ENCODE measurements at places on chromosomes 11 and 22.

DNA sequence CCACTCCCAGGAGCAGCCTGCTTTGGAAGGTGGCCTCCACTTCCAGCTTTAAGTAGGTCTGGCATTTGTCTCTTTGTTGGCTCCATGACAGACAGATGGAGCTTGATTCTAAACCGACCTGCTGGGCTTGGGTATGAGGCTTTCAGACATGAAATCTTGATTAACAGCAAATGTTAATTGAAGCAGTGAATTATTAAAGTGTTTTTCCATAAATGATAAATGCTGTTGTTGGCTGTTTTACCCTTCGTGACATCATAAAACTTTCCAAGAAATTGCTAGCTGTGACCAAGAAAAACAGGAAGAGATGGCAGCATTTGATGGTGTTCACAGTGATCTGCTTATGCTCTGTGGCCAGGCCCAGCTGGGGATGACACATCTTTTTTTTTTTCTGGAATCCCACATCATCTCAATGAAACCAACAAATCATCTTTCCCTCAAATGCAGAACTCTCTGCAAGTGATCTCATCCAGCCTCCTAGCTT is 66.1 kb downstream of the RBMXL2 start:
- DNase-seq: no peak

- DNase-seq: no peak
These were observed 206.3 kb downstream of the SNX19 start for GRCh38 chr11:130710021-130710420.

DNA sequence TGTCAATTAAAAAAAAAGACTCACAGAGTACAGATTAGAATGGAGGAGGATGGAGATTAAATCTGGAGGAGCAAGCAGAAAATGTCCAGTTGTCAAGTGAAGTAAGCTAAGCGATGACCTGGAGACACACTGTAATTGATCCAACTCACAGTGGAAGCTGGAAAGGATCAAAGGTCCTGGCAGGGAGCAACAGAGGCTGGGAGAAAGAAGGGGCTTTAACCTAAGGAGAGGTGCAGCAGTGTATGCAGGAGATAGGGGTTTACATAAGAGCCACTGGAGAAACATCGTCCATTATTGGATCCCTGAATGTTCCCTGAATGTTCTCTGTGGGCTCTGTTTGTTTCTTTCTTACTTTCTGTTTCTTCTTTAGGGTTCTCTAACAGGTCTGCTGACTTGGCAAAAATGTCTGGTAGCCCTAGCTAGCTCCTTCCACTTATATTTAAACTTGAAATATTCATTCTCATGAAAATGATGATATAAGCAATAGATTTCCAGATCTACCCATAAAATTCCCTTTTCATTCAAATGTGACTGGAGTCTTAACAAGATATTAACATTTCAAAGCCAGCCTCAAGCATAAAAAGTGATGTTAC is 30.1 kb upstream of the CAT start:
- no peak for DNase-seq

- DNase-seq: no peak
These were observed 10.5 kb downstream of the CHST1 start for GRCh38 chr11:45655012-45655283.

- DNase-seq: no peak
These were observed 15.5 kb downstream of the DGCR8 start for GRCh38 chr22:20095521-20095920.

DNA sequence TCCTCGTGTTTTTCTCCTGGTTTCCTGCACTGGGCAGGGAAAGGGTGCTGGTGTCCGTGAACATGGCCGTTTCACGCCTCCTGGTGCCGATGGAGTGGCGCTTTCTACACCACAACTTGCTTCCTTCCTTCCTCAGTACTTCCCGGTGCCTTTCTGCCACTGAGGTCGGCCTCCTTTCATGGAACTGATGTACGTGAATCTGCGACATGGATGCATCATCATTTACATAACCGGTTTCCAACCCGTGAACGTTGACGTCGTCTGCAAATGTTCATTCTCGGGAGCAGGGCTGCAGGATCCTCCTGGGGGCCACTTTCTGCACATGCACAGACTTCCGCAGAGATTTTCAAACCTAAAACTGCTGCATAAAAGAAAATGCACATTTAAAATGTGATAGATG is 474.4 kb downstream of the BRD1 start:
- no peak for DNase-seq

DNA sequence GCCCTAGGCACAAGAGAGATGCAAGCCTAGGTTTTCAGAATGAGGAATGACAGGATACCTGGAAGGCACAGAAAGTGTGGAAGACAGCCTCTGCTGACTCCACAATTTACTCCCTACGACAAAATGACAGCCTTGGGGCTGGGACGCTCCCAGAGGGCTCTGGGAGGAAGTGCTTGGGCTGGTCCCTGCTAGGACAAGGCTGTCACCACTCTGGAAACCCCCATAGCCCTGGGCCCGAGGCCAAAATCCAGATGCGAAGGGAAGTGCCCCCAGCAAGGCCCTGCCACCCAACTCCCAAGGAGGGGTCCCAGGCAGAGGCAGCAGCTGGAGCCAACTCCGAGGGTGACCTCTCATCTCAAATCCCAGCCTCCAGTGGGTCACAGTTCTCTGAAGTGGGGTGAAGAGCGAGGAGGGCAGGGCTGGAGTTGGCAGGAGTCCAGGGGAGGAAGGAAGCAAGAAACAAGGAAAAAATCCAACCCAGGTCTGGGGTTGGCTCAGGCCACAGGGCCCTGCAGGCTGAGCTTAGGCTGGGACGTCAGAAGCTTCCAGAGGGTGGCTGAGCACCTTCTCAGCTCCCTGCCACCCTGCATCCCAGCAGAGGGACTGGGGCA is 6.3 kb upstream of the CDC42EP2 start:
- no peak for DNase-seq

- DNase-seq: no peak
These were observed 521.6 kb downstream of the BRD1 start for GRCh38 chr22:49305966-49306631.

DNA sequence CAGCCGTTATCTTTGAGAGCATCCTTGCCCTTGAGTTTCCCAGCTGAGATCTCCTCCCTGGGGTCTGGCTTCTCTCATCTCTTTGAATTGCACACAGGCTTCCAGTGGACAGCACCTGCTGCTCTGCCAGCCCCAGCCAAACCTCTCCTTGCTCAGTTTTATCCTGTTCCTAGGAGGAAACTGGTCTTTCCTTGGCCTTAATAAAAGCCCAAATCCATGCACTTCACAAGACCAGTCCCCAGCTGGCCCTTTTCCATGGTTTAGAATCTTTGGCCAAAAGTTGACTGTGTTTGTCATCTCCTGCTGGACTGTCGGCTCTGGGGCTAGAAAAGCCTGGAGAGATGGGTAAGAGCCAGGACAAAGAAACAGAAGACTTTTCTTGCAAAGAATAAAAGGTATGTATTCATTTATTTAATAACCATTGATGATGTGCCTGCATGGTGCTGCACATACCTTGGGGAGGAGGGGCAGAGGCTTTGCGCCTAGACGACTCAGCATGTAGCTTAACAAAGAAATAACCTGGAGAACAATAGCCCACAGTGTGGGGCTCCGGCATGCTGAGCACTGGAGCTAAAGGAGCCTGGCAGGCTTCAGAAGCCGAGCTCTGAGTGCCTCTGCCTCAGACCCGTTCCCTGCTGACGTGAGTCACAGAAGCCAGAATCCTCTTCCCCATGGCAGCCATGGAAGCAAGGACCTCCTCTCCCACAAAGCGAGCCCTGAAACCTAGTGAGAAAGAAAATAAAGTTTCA is 319.3 kb upstream of the B3GAT1 start:
- no peak for DNase-seq

DNA sequence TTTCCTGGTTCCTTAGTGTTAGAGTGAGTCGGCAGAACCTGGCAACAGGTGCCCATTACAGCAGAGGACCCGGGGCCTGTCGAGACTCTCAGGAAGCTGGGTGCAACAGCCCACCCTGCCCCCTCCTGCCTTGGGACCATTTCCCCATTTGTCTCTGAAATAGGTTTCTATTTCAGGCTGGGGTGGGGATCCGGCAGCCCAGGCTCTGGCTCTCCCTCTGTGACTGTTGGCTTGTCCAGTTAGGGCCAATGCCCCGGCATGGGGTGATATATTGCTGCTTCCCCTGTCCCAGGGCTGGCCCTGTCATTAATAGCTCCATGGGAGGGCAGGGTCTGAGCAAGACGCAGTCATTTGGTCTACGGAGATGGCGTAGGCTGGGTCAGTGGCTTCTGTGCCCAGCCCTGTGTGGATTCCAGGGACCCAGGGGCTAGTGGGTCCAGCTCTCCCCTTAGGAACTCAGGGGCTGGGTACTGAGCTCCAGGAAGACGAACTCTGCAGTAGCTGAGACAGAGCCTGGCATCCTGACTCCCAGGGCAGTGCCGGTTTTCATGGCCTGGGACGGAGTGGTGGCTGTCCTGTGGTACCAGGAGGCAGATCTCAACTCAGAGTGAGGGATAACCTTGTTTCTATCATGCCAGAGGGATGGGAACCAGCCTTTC is 2.7 kb downstream of the P2RY6 start:
- no peak for DNase-seq

DNA sequence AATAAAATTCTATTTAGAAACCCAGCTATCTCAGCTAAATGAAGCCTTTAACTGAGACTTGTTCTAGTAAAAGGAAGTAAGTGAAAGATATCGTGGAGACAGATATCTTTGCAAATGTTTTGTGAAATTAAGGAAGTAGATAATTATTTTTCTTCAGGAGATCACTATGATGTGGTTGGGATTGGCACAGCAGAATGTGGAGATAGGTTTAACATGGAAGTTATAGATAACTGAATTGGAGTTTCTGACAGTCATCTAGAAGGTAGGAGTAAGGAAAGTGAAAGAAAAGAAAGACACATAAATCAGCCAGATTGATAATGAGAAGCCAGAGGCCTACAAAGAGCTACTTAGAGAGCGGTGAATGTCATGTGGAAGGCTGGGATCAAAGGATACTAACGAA is 4.7 kb upstream of the CASP5 start:
- DNase-seq: peak; percentile 49

DNA sequence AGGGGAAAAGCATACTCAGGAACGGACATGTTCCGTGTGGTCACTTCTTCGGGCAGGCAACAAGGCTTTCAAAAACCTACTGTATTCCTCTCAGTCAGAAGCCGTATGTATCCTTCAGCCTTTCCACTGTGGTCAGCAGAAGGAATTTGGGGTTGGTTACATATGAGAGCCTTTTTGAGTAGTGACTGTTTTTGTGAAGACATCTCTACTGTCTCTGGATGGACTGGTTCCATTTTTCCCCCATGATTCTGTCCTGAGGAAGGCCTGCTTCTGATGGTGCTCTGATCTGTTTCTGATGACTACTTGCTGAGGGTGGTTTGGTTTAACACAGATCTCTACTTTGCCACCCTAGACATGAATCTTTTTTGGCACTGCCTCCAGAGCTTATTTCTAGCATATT is 63.7 kb upstream of the HORMAD2 start:
- DNase-seq: no peak

GRCh38 chr22:22748297-22748743 is 103.9 kb downstream of the GGTLC2 start:
- peak; percentile 23 for DNase-seq

GRCh38 chr11:64331569-64332371 is 8.2 kb upstream of the CCDC88B start:
- DNase-seq: peak; percentile 90

DNA sequence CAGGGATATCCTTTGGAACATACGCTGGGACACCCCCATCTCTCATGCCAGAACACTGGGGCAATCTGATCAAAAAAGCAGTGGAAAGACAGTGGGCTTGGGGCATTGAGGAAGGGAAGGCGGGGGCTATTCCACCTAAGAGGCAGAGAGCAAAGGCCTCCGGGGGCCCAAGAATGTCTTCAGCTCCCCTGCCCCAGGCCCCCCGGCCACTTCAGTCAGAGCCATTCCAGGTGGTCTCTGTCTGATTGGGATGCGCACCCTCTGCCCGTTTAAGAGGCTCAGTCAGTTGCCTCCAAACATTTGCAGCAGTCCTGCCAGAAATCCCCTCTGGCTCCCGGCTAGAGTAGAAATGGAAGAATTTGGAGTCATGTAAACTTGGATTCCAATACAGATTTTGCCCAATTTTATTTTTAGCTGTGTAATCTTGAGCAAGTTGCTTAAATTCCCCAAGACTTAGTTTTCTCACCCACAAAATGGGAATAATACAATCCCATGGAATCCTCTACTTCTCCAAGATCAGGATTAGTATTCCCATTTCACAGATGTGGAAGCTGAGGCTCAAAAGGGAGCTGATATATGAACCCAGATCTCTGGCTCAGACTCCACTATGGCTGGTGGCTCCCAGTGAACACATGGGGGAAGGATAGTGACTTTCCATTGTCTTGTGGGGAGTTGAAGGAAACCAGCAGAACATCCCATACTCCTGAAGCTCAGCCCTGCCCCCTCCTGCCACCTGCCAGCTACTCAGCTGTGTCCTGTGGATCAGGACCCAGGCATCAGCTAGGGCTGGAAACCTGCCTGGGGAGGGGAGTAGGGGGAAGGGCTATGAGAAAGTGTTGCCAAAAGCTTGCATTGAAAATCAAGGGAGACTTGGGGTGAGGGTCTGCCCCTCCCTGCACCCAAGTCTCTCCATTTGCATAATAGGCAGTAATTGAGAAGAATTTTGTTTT is 6.1 kb upstream of the WNT11 start:
- no peak for DNase-seq

DNA sequence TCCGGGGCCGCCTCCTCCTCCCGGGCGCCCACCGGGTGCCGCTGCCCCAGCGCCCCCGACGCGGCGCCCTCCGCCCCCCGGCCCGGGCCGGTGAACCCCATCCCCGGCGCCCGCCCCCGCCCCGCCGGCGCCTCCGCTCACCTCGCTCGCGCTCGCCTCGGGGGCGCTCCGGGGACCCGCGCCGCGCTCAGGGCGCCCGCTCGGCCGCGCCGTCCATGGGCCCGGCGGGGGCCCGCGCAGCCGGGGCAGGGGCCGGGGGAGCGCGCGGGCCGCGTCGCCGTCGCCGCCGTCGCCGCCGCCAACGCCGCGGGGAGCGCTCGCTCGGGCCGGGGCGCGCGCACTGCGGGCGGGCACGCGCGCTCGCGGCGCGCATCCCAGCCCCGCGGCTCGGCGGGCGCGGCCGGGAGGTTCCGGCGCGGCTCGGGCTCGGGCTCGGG is 293 bp downstream of the DUSP8 start:
- no peak for DNase-seq

DNA sequence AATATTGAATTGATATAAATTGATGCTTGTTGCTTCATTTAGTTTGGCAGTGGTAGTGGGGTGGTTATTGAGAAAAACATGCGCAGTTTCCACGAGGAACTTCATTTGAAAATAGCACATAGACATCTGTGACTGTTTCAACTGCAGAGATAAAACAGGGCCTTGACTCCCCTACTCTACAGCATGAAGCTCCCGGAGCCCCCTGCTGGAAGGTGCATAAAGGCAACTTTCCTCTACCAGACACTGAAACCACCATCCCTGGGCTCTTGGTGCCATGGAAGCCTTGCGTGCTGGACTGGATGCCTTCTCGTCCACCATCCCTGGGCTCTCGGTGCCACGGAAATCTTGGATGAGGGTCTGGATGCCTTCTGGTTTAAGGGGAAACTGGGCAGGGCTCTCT is 195.9 kb downstream of the CSNK2A3 start:
- peak; percentile 22 for DNase-seq

GRCh38 chr22:27489178-27489675 is 312.3 kb downstream of the MN1 start:
- no peak for DNase-seq

DNA sequence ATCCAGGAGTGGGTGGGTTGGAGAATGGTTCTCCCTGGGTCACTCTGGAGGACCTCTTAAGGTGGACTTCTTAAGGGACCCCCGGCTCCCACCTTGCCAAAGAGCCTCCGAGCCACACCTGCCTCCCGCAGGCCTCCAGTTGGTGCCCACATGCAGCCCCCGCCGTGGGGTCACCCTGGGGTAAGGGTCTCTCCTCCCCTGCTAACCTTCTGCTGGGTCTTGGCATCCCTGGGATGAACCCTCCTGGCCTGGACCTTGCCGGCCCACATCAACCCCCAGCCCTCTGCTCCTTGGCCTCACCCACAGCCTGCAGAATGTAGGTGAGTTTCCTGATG is 12.5 kb upstream of the MUC6 start:
- DNase-seq: no peak

All from AML-193 (cell line).